ENCODE measurements at places on chromosomes 4 and X.

DNA sequence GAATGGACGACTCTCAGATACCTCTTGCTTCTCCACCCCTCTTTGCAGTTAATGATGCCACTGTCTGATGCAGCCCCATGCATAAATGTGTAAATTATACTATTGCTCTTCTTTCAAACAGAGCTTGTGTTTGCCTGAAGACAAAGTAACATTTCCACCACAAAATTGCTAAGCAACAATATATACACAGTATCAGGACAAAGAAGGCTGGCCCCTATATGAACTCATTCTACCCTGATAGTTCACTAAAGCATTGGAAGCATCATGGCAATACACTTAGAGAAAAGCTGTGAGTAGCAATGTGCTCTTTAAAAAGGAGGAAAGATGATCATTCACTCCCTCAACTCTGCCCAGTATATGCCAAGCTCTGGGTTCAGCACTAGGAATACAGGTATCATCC, 427.0 kb upstream of the CPEB2 start:
- no peak for DNase-seq

- no peak for DNase-seq
Observed at GRCh38 chr4:143743591-143743990, 43.1 kb upstream of the FREM3 start.

DNA sequence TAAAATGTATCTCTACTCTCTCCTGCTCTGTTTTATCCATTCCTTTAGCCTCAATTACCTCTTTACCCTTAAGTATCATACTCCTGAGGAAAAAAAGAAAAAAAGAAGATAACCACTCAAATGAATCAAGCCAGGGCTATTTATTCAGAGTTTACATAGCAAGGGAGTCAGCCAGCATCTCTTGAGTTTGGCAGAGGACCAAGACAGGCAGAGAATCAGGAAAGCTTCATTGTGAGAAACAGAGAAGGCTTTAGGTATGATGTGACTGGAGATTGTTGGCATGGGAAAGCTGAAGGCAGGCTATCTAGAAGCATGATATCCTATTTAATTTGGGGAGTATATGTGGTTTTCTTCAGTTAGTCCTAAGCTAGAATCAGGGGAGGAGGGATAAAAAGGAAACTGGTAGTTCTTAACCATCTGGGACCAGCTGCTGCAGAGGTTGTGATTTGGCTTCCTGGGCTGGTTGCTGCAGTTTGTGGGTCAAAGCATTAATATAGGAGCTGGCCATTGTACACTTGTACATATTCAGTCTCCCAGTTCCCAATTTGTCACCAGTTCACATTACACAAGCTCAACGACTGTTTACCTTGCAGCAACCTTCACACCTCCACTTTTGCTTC, 11.2 kb downstream of the APELA start:
- no peak for DNase-seq

DNA sequence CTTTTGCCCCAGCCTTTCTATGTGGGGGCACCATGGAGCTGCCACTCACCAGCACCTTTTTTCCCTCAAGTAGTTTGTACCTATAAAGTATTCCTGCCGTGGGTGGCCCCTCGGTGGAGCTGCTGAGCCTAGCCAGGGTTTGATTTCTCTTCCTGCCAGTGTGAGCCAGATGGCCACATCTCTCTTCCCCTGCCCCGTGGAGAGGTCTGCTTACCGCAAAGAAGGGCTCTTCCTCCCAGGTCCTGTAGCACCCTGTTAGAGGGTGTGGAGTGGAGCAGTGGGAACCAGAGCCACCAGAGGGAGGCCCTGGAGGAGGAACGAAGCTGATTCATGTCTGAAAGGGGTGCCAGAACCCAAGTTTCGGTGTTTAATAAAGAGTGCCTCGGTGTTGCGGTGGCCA, 95.4 kb downstream of the PTTG2 start:
- no peak for DNase-seq

DNA sequence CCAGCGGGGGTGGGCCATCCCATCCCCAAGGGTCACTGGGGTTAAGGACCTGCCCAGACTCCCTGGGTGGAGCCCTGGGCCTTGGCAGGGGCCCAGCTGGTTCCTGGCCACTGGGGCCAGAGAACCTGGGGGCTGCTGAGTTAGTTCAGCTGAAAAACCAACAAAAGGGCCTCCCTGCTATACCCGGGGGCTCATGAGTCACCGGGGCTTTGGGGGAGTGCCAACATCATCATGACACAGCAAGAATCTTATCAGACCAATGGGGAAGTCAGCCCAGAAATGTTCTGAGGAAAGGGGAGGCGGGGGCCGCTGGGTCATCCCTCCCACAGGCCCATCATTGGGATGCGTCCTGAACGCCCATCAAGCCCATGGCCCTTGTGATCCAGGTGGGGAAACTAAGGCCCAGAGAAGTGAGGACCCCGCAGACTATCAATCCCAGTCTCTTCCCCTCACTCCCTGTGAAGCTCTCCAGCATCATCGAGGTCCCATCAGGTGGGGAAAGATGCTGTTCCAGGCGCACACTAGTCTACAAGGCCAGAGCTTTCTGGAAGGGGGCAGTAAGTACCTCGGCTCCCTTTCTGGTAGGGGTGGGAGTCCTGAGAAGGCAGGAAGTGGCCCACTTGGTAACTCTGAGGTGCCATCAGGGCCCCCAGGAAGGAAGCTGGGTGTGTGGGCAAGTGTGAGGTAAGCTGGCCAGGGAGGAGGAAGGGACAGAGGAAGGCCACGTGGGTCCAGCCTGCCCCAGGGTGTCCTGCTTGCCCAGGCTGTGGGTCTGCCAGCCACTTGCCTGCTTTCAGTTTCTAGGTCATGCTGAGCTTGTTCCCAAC, 4.5 kb downstream of the G6PD start:
- DNase-seq = no peak

GRCh38 chrX:96906741-96907140, 23.0 kb downstream of the RPA4 start:
- DNase-seq = no peak

GRCh38 chr4:76200771-76201231, 12.8 kb downstream of the SCARB2 start:
- DNase-seq = no peak

DNA sequence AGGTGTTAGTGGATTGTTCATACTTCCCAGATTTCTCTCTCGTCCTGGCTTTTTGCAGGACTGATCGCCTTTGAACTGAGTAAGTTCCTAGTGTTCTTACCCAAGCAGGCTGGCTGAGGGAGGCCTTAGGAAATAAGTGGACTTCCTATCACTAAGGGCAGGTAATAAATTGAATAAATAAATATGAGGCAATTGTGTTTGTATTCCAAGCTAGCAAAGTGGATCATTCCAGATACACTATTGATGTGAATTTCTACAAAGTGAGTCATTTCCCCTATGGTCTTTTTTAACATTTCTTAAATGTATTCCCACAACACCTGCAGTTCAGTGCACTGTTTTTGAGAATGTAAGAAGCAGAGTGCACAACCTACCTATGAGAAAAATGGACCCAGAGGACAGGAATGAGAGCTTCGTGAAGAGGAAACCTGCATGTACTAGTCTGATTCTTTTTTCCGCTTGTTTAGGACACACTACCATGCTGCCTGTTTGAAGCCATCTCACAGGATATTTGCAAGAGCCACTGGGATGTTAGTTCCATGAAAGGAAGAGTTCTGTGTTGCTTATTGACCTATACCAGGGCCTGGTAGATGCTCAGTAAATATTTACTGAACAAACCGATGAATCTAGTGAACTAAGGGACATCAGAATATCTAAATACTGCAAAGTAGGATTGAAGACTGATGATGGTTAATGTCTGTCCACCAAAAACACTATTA, 29.0 kb upstream of the SMAD1 start:
- DNase-seq = no peak

DNA sequence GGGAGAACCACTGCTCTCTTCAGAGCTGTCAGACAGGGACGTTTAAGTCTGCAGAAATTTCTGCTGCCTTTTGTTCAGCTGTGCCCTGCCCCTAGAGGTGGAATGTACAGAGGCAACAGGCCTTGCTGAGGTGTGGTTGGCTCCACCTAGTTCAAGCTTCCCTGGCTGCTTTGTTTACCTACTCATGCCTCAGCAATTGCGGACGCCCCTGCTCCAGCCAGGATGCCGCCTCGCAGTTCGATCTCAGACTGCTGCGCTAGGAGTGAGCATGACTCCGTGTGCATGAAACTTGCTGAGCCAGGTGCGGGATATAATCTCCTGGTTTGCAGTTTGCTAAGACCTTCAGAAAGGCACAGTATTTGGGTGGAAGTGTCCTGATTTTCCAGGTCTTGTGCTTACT, 70.9 kb downstream of the MAGEB5 start:
- no peak for DNase-seq

DNA sequence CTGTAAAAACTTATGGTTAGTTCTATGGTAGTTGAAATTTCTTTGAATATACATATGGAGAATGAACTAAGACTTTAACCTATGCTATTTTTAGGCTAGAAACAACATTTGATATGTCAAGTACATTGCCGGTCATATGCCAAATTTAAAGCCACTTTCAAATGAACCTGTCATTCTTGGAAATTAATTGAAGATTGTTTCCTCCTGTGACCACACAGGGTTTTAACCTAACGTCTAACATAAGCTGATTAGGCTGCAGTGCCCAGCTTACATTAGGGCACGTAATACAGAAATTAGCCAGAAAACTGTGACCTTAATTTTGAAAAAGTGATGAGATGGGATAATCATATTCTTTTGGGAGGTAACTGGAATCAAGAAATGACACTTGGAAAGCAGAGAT, 645.9 kb downstream of the FSTL5 start:
- DNase-seq = no peak

- DNase-seq = no peak
Observed at GRCh38 chrX:131910586-131910985, 112.5 kb upstream of the STK26 start.

DNA sequence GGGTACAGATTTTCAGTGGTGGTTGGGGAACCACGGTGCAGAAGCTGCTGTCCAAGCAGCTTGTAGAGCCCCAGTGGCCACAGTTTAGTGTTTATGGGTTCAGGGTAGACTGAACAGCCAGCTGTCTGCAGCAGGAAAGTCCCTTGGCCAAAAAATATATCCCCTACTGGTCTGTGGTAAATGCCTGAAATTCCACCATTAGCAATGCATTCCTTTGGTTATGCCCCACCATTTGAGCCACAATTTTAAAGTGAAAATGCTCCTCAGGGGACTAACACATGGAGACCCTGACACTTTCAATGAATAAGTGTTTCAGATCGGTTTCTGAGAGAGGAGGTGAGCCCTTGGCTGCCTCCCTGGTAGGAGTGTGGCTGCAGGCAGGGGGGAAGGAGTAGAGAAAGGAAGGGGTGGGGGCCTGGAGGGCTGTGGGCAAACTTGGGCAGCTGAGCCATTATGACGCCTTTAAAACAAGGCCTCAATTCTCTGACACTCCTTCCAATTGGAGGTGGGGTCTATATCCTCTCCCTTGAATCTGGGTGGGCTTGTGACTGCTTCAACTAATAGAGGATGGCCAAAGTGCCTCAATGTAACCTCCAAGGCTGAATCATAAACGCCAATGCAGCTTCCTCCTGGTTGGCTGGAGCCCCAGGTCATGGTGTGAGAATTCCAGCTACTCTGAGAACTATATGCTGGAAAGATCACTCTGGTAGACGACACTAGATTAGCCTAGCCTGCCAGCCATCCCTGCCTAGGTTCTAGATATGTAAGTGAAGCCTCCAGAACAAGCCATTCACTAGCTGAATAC, 75.8 kb upstream of the ATP6AP2 start:
- no peak for DNase-seq

DNA sequence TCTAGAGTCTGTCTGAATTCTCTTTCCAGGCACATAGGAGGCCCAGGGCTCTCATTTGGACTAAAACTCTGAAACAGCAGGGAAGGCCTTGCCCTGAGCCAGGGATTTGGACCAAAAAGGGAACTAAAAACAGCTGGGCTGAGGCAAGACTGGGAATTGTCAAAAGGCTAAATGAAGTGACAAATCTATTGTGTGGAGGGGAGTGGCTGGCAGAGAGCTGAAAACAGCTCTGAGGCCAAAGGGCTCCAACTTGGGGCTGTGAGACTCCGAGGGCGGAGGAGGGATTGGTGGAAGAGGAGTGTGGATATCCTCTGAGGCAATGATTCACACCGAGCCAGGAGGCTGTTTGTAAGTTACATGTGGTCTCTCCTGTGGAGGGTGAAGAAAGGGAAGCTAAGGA, 63.2 kb downstream of the PHEX start:
- no peak for DNase-seq

DNA sequence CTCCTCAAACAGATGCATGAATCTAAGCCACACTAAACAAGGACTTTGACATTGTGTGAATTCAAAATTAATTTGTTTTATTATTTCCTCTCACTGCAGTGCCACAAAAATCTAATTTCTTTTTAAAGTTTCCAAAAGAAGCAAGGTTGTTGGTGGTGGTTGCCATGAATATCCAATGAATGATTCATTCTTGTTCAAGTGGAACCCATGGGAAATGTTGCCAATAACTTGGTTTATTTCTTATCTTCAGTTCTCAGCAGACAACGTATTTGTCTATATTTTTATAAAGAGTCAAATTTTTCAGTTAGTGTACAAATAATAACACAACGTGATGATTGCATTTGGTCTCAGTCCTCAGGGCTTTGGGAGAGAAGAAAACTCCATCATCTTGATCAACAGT, 309.4 kb upstream of the NOCT start:
- DNase-seq = no peak

- no peak for DNase-seq
Observed at GRCh38 chr4:86441175-86441936, 81.5 kb upstream of the MAPK10 start.

DNA sequence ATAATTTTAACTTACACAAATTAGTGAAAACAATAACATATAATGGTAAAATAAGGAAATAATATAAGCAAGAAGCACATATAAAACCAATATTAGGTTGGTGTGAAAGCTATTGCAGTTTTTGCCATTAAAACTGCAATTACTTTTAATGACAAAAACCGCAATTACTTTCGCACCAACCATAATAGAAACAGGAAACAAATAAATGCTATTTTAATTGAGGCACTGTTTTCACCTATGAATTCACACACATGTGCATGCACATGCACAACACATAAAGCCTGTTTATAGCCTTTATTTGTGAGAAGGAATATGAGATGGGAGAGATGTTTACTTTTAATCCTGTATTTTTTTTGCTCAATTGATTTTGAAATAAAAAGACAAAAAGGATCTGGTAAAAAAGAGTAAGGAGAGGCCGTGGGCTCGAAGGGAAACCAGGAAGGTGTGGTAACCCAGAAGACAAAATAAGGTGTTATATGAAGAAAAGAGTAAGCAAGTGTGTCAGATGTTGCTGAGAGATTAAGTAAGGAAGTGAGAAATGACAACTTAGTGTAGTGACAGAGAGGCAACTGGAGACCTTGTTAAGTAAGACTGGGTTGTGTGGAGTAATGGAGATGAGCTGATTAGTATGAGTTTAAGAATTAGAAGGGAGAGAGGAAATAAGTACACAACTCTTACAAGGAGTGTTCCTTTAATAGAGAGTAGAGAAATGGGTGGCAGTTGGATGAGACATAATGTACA, 69.0 kb downstream of the KLHL13 start:
- no peak for DNase-seq

GRCh38 chrX:119802546-119802945, 11.1 kb upstream of the RPL39 start:
- no peak for DNase-seq

- DNase-seq = no peak
Observed at GRCh38 chr4:3114377-3114776, 39.9 kb downstream of the HTT start.

- no peak for DNase-seq
Observed at GRCh38 chr4:75025431-75025830, 92.5 kb downstream of the PARM1 start.

- no peak for DNase-seq
Observed at GRCh38 chrX:41029332-41029731, 55.9 kb upstream of the USP9X start.
